ENCODE measurements at places on chromosomes 6 and 20.

DNA sequence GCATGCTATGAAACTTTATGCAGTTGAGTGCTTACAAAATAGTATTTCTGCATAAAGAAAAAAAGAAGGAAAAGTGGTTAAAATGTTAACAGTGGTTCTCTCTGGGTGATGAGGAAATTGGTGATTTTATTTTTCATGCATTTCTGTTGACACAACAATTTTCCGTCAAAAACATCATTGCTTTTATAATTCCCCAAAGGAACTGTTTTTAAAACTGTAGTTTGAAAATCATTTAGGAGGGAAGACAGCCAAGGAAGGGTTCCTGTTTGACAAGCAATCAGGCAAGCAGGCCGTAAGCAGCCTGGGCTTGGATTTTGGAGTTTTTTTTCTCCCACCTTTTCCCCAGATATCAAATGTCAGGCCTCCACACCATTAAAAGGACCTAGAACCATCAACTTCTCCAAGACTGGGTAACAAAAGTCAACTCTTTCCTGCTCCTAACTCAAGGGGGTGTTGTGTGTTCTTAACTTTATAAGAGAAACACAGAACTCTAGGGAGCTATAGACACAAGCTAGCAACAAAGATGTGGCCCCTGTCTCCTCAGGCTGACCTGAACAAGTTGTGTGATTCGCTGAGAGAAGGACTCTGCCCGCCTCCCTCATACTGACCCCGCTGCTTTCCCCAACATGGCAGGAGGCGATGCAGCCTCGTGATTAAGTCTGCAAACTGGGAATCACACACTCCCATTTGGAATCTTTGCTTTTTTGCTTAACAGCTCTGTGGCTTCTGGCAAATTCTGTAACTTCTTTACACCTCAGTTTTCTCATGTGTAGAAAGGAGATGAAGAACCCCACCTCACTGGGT lies 146.6 kb downstream of the BCAS1 start:
- DNase-seq = no peak

DNA sequence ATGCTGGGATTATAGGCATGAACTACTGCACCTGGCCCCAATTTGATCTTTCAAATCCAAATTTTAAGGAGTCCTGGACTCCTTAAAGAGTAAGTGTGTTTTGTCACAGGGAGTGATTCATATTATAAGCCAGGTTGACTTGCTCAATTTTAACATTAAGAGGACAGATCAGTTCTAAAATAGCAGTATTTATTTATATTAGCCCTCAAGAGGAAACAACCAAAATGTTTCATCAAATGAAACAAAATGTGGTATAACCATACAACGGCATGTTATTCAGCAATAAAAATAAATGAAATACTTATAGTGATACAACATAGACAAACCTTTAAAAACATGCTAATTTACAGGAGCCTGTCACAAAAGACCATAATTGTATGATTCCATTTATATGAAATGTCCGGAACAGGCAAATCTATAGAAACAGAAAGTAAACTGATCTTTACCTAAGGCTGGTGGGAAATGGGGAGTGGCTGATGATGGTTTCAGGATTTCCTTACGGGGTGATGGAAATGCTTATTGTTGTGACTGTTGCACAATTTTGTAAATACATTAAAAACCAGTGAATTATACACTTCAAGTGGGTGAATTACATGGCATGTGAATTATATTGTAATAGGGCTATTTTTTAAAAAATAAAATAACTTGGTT lies 637.4 kb downstream of the MMUT start:
- no peak for DNase-seq

- no peak for DNase-seq
Observed at GRCh38 chr6:170459451-170459850, 93.7 kb downstream of the PSMB1 start.

GRCh38 chr20:5150226-5151076 lies 23.6 kb downstream of the CDS2 start:
- no peak for DNase-seq

- no peak for DNase-seq
Observed at GRCh38 chr6:100614386-100614785, 149.7 kb upstream of the SIM1 start.

GRCh38 chr6:44539701-44540355 lies 152.3 kb downstream of the CDC5L start:
- DNase-seq = no peak

GRCh38 chr20:47468290-47469050 lies 33.2 kb upstream of the NCOA3 start:
- DNase-seq = no peak

DNA sequence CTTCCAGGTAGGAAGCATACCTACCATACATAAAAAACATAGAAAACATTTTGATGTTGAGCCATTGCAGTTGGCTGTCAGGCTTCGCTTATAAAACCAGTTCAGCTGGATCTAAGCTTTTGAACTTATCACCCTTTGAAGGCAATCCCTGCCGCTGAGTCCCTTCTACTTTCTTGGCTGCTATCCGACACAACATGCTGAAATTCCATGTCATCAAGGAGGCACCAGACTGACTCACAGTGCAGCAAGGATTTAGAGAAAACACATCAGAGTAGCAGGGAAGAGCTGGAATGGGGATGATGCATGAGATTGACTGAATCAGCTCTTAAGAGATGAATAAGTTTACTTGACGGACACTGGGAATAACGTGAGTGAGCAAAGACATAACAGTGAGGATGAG lies 135.0 kb upstream of the MAN1A1 start:
- DNase-seq = no peak

DNA sequence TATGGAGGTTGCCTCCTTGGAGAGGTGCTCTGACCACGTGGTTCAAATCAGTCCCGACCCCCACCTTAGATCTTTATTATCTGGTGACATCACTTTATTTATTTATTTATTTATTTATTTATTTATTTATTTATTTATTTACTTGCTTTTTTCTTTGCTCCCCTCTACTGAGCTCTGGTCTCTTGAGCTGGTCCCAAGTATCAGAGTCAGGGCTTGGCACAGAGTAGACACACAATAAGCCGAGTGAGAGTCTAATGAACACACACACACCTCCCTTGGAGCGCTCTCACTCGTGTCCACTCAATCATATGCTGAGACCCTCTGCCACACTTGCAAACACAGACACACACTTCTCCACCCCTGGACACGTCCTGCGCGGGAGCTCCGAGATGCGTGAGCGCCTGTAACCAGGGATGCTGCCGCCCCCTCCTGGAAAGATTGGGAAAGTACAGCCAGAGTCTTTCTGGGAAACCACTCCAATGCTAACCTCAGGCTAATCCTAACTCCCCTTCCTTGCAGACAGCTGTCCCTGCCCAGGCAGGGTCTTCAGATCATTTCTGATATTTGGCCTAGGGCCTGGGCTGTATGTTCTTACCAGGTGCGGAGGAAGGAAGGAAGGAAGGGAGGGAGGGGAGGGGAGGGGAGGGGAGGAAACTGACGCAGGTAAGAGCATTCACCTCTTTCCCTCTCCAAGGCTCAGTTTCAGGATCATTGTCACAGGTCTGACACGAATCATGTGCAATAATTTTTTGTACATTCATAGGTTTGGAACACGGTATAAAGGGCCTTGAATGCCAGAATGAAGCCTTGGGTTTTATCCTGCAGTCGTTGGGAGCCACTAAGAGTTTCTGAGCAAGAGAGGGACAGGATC lies 70.9 kb downstream of the STK35 start:
- DNase-seq = peak; percentile 64

DNA sequence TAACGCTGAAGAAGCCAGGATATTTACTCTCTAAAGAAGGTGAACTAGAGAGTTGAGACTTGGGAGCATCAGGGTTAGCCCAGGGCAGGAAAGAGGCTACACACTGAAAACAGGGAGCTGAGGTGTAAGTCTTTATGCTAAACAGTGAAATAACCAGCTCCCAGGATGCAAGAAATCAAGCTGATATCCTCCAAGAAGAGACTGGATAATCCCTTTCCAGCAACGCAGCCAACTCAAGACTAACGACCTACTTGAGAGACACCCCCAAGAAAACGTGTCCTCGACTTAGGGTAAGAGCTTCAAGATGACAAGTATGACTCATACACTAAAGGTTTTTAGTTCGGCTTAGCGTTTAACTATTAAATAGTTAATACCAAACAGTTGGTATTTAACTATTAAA lies 202.2 kb downstream of the TASP1 start:
- DNase-seq = no peak

DNA sequence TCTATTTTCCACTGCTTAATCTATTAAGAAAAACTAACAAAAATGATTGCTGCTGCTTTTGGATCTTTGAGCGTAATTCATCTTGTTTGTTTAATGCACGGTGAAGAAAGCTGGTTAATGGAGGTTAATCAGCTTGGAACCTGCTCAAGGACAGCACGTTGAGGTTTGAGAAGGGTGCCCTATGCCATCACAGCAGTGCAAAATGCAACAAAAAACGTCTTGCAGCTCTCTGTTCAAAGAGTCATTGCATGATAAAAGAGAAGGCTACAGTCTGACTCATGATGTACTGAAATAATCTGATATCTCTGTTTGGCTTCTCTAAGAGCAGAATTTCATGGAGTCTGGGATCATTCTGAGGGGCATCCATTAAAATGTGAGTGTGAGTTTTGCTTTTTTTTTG lies 80.6 kb upstream of the PREP start:
- no peak for DNase-seq

Data from 8988T (cell line).